Activated naive CD4-positive, alpha-beta T cell treated with Interleukin-2 at 50 U/mL for 16 hours (primary cell): ENCODE measurements at places on chromosomes 5 and 9.

DNA sequence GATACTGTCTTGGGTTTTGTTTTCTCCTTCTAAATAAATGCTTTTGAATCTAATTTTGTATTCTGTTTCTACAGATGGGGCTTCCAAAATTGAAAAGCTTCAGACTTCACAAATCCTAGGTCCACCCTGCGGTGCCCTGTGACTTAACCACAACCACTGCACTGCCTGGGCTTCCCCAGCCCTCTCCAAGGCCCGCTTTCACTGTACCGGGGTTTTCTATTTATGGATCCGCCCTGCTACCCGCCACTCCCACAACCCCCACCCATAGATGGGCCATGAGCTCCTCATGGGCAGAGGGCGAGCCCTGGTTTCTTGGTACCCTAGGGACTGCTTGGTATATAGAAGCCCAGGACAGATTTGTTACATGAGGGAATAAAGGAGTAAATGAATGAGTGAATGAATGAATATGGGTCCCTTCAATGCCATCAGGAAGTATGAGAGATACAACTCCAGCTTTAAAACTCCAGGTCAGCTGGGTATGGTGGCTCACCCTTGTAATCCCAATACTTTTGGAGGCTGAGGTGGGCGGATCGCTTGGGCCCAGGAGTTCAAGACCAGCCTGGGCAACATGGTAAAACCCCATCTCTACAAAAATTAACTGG, 39.8 kb upstream of the NEK6 start:
- no peak for DNase-seq

DNA sequence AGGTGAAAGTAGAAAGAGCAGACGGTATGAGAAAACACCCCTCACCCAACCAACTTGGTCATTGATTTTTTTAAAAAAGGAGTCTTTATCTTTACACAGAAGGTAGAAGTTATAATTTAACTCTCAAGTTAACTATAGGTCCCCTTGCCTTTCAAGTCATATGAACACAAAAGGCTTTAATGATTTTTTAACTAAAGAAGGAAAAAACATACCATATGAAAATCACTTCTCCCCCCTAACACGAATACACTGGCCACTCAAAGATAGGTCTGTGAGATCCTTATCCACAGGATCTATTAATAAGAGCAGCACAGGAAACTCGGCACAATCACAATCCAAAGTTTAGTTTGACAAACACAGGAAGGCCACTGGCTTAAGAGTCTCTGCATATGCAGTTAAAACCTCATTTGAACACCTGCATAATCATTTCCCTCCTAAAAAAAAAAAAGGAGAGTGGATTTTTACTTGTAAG, 138.0 kb downstream of the ENC1 start:
- no peak for DNase-seq

- no peak for DNase-seq
These were observed 27.6 kb downstream of the ZNF462 start for GRCh38 chr9:106890608-106891007.

DNA sequence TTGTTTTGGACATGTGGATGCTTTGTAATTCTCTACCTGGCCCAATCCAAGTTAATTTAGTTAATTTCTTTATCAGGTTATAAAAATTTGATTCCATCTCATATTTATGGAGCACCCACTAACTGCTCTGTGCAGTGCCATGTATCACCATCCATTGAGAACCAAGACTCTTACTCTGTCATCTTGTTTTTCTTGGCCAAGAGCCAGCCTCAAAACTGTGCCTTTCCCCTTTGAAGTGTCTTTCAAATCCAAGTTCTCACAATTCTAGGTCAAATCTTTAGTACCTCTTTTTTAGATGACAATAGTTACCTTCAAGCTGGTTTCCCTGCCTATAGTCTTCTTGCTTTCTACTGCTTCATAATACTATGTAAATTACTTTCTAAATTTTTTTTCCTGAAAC, 3.2 kb downstream of the COMMD10 start:
- DNase-seq, result no peak

- DNase-seq, result no peak
These were observed 23.5 kb downstream of the RIGI start for GRCh38 chr9:32502464-32502863.

DNA sequence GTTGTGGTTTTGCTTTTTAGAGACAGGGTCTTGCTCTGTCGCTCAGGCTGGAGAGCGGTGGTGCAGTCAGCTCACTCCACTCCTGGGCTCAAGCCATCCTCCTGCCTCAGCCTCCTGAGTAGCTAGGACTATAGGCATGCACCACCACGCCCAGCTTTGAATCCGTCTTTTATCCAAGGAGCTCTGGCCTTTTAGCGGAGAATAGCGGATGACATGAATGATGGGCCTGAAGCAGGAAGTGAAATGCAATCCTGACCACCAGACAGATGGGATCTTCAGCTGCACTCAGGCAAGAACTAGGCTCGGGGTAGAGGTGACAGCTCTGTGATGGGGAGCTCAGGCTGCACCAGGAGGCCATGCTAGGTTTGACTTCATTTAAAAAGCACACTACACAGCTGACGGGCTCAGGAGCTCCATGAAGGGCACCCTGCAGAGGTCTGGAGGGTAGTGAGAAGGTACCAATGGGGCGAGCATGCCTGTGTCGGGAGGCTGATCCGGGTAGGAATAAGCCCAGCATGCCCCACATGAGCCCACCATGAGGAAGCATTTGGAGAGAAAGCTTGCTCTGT, 21.9 kb downstream of the POLR1E start:
- DNase-seq, result no peak

- no peak for DNase-seq
These were observed 4.9 kb downstream of the TRAF1 start for GRCh38 chr9:120921661-120922181.
